ENCODE measurements at places on chromosomes 6 and 20.

DNA sequence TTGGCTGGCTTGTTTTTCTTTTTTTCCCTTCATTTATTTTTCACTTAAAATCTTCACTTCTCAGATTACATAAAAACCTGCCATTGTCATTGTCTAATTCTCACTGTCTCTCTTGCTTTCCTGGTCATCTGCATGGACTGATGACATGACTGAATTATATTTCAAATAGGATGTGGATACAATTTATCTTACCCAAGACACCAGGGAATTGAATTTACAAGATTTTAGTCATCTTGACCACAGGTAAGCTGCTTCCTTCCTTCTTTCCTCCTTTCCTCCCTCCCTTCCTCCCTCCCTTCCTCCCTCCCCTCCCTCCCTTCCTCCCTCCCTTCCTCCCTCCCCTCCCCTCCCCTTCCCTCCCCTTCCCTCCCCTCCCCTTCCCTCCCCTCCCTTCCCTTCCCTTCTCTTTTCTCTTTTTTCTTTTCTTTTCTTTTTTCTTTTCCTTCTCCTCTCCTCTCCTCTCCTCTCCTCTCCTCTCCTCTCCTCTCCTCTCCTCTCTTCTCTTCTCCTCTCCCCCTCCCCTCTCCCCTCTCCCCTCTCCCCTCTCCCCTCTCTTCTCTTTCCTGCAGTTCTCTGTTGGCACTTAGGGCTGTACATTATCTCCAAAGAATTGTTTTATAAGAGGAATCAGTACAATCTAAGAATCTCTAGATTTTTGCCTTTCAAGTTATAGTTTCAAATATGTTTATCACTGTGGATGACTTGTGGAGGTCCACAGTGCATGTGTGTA is 171.5 kb downstream of the CARMIL1 start:
- no peak for DNase-seq

DNA sequence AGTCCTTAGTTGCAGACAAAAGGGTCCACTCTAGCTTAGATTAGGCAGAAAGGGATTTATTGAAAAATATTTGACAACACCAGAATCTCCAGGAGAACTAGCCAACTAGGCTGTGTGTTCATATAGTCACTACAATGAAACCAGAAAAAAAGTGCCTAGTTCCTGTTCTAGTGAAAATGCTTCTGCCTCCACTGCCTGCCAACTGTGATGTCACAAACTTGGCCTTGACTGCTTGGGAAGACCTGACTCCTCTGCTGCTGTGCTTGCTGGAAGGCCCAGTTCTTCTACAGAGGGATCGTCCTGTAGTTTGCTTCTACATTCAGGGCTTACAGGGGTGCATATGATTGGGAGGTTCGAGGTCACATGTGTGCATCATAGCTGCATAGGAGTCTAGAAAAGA is 40.3 kb upstream of the XRN2 start:
- DNase-seq, result no peak

DNA sequence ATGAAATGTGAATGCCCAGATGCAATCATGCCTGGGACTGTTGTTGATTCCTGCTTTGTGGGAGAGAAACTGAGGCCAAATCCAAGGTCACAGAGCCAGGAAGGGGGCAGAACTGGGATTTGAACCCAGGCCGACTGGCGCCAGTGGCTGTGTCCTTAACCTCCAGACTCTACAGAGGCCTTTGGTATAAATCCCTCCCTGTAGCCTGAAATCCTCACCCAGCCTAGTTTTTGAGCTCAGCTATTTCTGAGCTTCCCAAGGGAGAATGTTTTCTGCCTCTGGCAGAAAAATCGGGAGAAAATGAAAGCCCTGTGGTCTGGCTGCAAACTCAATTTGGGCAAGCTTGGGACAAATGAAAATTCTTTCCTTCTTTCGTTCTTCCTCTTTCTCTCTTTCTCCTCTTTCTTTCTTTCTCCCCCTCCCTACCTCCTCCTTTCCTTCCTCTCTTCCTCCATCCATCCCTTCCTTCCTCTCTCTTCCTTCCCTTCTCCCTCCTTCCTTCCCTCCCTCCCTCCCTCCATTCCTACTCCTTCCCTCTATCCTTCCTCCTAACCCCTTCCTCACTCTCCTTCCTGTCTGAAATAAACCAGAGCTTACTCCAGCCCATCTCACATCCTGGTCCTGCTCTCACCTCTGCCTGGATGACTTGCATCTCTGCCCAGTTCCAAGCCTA is 34.9 kb downstream of the SNAI1 start:
- DNase-seq, result no peak

GRCh38 chr20:63186528-63187316 is 29.2 kb downstream of the YTHDF1 start:
- no peak for DNase-seq

- DNase-seq, result peak; percentile 83
These were observed at the start of gene MAP1LC3A for GRCh38 chr20:34558320-34559218. TSS of gene MAP1LC3A (plus strand) at chr20:34558718. CDS start at chr20:34558869, 151 bp downstream.

- DNase-seq, result no peak
These were observed 36.0 kb downstream of the E2F3 start for GRCh38 chr6:20437639-20438038.

DNA sequence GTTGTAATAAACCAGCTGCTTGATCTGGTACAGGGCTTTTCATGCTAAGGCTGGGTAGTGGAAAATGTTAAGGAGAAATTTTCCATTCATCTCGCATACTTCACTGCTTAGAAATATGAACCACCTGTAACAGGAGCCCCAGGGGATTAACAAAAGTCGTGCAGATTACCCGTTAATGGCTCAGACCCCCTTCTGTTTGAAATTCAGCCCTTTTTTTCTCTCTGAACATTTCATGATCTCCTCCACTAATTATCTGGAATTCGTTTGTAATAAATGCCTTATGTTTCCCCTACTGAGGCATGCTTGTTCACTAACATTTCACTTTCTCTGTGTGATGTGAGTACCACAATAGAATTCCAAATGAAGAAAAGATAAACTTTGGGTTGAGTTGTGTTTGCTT is 336.4 kb upstream of the HSF2 start:
- DNase-seq, result peak; percentile 4

DNA sequence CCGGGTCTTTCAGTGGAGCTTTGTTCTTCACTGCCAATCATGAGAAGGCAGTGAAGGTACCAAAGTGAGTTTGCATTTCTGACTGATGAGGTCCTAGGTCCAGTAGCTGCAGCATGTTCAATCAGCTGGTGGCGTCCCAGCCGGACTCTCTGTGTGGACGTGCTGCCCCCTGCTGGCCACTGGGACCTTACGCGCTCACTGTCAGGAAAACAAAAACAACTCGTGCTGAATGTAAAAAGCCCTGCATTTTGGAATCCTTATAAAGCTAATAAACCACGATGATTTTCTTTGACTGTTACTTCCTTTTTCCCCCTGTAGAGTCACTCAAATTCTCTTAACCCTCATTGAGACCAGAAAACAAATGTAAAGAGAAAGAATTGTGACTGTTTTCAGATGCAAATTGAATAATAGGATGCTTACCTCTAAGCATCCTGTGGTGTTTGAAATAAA is 4.9 kb upstream of the CD24 start:
- DNase-seq, result peak; percentile 82

DNA sequence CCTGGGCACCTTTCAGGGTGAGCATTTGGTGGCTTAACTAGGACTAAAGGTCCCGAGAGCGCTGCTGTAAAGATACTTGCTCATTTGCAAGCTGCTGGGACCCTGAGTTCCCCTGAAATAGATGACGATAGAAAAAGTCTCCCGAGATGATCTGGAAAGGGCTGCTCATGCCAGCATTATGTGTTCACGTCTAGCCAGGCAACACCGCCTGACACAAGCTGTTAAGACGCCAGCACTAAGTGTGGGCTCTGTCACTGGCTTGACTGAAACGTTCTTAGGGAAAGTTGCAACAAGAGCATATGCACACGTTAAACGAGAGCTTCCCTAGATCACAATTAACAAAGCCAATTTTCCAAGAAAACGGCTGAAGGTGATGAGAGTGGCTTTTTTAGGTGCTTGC is 113.7 kb downstream of the SLC23A2 start:
- no peak for DNase-seq

GRCh38 chr20:12053353-12053752 is 135.7 kb downstream of the BTBD3 start:
- no peak for DNase-seq

DNA sequence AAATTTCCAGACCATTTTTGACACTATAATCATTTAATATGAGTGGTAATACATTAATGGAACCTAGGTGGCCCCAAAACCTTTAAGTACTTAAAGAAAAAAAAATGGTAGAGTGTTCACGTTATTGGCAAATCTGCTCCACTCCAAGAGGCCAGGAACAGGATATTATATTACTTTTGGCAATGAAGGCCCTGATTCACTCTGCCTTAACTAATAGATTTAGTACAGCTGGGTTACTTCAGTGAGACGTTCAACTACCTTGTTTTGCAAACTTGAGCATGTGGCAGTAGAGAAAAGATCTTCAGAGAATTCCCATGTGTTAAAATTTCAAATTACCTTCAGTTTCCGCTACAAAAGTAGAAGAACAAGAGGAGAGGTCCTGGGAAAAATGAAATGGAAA is 12.8 kb downstream of the ADNP start:
- no peak for DNase-seq

GRCh38 chr6:140957386-140957785 is 1175.3 kb upstream of the GJE1 start:
- no peak for DNase-seq

DNA sequence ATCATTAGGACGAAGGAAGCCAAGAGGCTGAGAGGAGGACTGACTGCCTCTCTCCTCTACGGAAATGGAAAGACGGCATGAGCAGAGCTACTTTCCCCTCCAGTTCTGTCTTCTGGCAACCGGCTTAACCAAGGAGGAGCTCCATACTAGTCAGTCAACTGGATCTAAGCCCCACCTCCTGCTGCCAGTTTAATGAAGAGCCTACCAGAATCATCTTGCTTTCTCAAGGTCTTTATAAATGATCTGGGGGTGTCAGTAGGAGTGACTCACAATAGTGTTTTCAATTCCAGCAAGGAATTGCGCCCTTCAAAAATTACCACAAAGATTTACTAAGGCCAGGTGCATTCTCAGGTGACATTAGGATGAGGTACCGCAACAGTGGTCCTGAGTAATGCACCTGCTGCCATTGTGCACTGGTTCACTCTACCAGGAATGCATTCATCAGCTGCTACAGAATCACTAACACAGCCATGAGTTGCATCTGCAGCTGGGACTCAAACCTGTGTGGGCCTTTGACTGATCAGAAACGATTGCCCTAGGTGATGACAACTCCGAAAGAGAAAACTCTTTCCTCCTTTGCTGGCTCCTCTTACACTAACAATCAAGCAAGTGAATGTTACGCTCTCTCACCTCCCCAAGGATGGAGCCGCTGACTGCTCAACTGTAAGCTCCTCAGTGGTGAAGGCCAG is 2.8 kb downstream of the UQCC2 start:
- no peak for DNase-seq

DNA sequence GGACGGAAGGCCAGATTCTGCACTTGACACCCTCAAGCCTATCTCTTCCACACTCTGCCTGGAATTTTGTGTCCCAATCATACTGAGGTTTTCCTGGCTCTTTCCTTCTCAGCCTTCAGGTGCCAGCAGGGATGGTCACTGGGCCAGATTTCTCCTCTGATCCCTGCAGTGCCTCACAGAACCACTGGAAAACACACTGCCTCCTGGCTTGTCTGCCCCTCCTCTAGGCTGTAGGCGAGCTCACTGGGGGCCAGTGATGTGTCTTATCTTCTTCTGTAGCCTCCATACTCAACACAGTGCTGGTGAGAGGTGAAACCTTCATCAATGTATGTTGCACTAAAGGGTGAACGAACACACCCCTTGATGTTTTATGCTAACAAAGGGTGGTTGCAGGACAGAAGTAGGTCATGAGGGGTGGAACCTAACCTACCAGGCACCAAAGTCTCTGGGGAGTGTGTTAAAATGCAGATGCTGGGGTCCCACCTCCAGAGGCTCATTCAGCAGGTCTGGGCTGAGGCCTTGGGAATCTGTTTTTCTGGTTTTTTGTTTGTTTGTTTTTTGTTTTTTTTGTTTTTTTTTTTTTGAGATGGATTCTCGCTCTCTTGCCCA is 80.3 kb downstream of the CDH26 start:
- DNase-seq, result no peak

Data from NCI-H2107 (cell line).